Activated T-helper 1 cell treated with anti-CD3 and anti-CD28 coated beads, Interleukin-12 subunit alpha, Interleukin-12 subunit beta, Interleukin-2, Interleukin-4 antibody, amounts not matched to agents 30 ng/mL and 10 ng/mL and 1 ng/mL, durations not matched to agents 14 hours and 24 hours and 36 hours (primary cell): ENCODE measurements at places on chromosomes 4 and X.
A peak's percentile ranks its signal among the peaks of the same experiment; 100 is the strongest.

GRCh38 chrX:43866423-43866822 is 15.8 kb downstream of the MAOB start:
- no peak for DNase-seq

- no peak for DNase-seq
Measured at GRCh38 chrX:11131146-11131545, 20.0 kb downstream of the HCCS start.

- DNase-seq, result no peak
Measured at GRCh38 chr4:118849867-118850487, 14.1 kb upstream of the SEC24D start.

GRCh38 chr4:172245516-172245915 is 432.3 kb downstream of the GALNTL6 start:
- no peak for DNase-seq

DNA sequence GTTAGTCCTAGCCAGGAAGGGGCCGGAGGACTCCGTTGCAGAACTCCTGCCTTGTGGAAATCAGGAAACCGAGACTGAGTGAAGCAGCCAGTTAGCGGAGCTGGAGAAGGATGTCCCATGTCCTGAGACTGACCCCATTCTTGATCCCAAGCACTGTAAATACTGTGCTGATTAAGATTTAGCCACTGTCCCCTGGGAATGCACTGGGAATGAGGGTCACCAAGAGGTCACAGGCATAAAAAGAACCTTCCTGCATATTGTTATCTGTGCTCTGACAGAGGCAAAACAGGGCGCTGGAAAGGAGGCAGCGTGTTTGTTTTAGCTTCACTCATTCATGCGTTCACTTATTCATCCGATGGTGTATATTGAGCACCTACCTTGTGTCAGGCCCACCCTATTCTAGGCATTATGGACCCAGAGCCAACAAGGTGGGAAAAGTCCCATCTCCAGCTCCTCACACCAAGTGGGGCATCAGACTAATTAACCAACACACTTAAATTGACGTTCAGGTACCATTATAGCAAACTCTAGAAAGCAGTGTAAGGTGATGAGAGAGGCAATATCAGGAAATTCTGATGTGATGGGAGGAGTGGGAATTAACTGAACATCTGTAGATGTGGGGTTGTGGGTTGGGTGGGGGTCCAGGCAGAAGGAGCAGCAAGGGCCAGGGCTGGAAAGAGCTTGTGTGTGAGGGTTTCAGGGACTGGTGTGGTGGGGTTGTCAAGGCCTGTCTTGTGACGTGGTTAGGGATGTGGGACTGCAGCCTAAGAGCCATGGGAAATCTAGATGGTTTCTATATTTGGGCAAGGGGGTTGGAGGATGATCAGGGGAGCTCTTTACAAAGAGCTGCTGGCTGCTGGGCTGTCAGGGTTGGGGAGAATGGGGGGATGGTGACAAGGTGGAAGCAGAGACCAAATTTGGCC is 10.6 kb upstream of the SLC2A9 start:
- no peak for DNase-seq

GRCh38 chr4:108370291-108371141 is 201.8 kb upstream of the LEF1 start:
- DNase-seq, result peak; percentile 16

- DNase-seq, result no peak
Measured at GRCh38 chr4:152935631-152936445, at the start of gene FHDC1. TSS of gene FHDC1 (plus strand) at chr4:152936323. CDS start at chr4:152943058, 6,735 bp downstream.

DNA sequence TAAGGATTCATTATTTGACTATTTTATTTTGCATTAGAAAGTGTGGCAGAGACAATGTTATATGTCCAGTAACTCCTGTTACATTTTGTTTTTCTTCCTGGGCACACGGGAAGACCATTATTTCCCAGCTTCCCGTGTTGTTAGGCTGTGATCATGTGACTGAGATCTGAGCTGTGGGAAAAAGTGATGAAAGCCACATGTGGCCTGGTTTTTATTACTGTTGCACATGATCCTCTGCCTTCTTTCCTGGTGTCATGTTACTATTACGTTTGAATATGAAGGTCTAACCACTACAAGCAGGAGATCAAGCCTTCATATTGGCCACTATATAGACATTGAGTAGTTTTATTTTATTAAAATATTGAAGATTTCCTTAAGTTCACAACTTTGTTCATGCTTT is 28.2 kb upstream of the MID1 start:
- no peak for DNase-seq

- no peak for DNase-seq
Measured at GRCh38 chrX:17944833-17945497, 83.9 kb upstream of the RAI2 start.
